ENCODE measurements at places on chromosomes 6 and 20. TPM values are rescaled to one million over a fixed set of nuclear protein-coding genes. Genes with fewer than 3 reads are reported as not detected.

DNA sequence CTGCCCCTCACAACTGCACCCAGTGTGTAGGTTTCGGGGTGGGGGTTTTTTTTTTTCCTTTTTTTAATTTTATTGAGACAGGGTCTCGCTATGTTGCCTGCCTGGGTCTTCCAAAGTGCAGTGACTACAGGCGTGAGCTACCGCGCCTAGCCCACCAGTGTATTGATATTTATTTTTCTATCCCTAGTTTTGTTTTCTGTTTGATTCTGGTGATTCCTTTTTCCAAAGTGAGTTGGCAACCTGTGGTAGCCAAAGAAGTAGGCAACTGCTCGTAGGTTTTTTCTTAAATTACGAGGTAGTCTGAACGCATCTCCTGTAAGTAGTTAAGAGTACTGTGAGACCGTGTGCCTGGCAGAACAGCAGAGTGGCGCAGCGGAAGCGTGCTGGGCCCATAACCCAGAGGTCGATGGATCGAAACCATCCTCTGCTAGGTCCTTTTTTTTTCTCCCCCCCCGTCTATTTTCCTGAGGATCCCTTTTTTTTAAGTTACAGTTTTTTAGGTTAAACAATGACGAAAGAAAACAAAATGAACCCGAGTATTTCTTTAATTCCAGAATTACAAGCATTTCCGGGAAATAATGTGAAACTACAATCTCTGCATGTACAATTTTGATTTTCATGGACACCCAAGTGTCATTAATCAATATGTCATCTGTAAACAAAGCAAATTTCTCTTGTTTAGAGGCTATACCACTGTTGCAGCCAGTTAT lies 78.7 kb upstream of the BTN3A2 start:
- peak; percentile 95 for DNase-seq
- H3K27me3 ChIP-seq, result no peaks in the 10 kb centered on the region
- peaks cover 14% of the 10 kb centered on the region for H3K4me1 ChIP-seq
- H3K4me3 ChIP-seq, result peak overlapping the region; percentile 66
- peak overlapping the region; percentile 98 for H3K27ac ChIP-seq
- no peaks in the 10 kb centered on the region for H3K36me3 ChIP-seq

- DNase-seq, result no peak
- no peak overlapping the region for H3K4me3 ChIP-seq
- no peaks in the 10 kb centered on the region for H3K27me3 ChIP-seq
- H3K4me1 ChIP-seq, result no peaks in the 10 kb centered on the region
These were observed 476.3 kb downstream of the PRKN start for GRCh38 chr6:162251257-162251656.

GRCh38 chr6:166348305-166348949 lies 6.1 kb upstream of the SFT2D1 start:
- no peak overlapping the region for H3K27ac ChIP-seq
- no peak for DNase-seq
- no peak overlapping the region for H3K4me3 ChIP-seq
- no peaks in the 10 kb centered on the region for H3K27me3 ChIP-seq
- H3K4me1 ChIP-seq, result no peaks in the 10 kb centered on the region

DNA sequence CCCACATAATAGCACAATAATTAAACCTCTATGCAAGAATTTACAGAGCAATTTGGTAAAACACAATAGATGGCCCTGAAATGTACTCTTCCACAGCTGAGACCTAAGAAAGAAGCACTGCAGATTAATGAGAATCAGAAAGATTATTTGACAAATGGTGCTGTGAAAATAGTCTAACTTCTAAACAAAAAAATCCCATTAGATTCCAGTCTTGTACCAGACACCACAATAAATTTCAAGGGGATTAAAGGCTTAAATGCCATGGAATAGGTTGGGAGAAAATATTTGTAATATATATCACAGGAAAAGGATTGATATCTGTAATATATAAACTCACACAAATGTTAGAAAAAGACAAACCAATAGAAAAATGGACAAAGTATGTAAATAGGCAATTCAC lies 14.4 kb downstream of the TMEM244 start:
- no peak overlapping the region for H3K4me3 ChIP-seq
- no peaks in the 10 kb centered on the region for H3K36me3 ChIP-seq
- H3K27ac ChIP-seq, result no peak overlapping the region
- DNase-seq, result no peak

- no peak overlapping the region for H3K27ac ChIP-seq
- H3K4me1 ChIP-seq, result no peaks in the 10 kb centered on the region
- H3K27me3 ChIP-seq, result no peaks in the 10 kb centered on the region
- peaks cover 70% of the 10 kb centered on the region for H3K36me3 ChIP-seq
- DNase-seq, result no peak
These were observed 69.5 kb downstream of the CSE1L start for GRCh38 chr20:49115564-49115963.

DNA sequence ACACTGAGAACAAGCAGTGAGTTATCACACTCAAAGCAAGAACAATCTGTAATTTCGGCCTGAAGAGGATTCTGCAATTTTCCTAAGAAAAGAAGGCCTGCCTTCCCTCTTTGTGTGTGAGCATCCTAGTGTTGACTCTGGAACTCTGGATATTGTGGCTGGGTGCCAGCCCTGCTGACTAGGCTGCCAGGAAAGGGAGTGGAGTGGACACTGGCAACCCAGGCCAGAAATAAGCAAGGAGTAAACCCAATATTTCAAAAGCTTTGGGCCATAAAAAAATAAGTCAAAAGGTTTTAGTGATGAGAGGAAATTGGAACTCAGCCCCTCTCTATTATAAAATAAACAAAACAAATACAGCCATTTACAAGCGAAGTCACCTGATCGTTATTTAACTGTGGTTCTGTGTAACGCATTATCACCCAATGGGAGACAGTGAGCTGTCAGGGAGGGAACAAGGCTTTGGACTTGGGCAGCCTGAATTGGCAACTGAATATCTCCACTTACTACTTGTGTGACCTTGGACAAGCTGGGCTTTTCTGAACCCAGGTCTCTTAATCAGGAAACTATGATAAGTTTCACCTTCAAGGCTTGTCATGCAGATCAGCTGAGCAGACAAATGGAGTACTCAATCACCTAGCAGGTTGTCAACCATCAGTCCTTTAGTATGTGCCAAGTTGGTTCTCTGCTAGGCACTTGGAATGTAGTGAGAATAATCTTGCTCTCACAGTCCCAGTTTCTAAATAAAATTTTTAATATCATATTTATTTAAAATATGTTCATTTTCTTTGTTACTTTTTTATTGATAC lies 196.2 kb downstream of the PAX1 start:
- peak; percentile 77 for DNase-seq
- no peaks in the 10 kb centered on the region for H3K27me3 ChIP-seq
- no peaks in the 10 kb centered on the region for H3K4me1 ChIP-seq
- H3K36me3 ChIP-seq, result no peaks in the 10 kb centered on the region
- H3K4me3 ChIP-seq, result no peak overlapping the region

TENT5A gene
- polyA plus RNA-seq, result 8.5 TPM

FOXS1 gene
- 6.3 TPM for polyA plus RNA-seq

HTR1E gene
- not detected for polyA plus RNA-seq

NHLRC1 gene
- 1.9 TPM for polyA plus RNA-seq
